Inflammatory macrophage treated with lipopolysaccharide for 1 hour (primary cell): ENCODE measurements at places on chromosomes 6 and 20.
A peak's percentile ranks its signal among the peaks of the same experiment; 100 is the strongest.

GRCh38 chr6:167811442-167812087 lies 15.1 kb upstream of the AFDN start:
- no peak for DNase-seq

- no peak for DNase-seq
Observed at GRCh38 chr6:154931711-154932424, 63.2 kb upstream of the TIAM2 start.

GRCh38 chr6:137156650-137157049 lies 16.8 kb downstream of the IL22RA2 start:
- DNase-seq: no peak

- peak; percentile 70 for DNase-seq
Observed at GRCh38 chr6:118679327-118679901, 28.0 kb upstream of the CEP85L start.

DNA sequence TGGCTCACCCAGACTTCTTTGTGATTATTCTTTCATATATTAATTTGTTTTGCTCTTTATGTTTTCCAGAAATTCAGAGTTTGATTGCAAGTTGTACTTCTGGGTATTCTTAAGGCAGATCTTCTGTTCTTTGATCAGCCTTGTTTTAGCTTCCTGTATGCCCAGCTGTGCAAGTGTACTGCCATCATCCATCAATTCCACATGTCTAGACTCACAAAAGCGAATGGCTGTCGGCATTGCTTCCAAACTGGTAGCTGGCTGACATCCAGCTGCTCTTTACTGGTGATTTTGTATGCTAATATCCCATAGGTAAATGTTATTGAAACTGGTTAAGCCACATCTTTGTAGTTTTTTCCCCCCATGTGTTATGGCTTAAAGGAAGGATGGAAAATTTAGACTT lies 1084.8 kb upstream of the CITED2 start:
- no peak for DNase-seq

DNA sequence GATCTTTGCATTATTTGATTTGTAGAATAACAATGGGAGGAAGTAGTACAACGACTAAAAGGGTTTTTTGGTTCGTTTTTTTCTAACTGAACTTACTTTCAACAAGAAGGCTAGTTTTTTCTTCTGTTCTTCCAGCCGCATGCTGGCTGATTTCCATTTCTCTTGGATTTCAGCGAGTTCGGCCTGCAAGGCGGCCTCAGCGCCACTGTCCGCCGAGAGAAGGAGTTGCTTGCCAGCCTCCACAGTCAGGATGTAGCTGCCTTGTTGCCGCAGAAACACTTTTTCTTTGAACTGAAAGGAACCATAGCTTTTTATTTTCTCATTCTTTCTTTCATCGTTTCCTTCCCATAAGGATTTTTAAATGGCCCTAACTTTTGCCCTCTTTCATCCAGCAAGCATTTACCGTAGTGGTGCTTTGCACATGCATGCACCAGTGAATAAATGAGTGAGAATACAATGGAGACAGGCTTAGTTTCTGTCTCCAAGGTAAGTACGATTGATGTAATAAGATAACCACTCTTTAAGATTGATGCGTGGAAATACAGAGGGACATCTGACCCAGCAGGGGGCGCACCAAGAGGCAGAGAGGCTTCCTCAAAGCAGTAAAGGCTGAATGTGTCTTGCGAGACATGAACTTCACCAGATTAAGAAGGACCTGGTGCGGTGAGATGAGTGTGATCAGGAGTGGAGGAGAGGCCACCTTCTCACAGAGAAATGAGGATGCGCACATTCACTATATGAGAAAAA lies 398.8 kb downstream of the ESR1 start:
- DNase-seq: peak; percentile 2

DNA sequence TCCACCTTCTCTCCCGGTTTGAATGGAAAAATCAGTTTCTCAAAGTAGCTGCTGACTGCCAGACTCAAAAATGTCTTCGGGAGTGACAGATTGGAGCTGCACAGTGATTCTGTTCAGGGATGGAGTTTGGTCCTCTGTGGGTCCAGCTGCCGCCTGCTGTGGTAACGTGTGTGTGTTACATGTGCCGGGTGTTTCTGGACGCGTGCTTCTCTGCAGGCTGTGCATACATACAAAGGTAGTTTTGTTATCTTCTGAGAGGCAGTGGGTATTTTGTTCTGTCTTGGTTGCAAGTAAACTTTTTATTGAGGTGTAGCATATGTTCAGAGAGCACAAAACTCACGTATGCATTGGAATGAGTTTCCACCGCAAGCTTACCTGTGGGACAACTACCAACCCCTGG lies 41.3 kb upstream of the NAA20 start:
- no peak for DNase-seq

DNA sequence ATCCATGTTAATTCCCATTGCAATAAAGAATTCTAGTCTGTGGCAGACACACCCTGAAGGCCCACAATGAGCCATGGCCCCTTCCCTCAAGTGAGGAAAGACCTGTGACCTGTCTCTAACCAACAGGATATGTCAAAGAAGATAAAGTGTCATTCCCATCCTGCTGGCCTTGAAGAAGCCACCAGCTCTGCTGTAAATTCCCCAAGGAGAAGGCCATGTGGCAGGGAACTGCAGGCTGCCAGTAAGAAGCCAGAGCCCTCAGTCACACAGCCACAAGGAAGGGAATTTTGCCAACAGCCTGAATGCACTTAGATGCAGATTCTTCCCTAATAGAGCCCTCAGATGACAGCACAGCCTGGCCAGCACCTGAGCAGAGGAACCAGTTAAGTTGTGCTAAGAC lies 24.8 kb downstream of the VIP start:
- no peak for DNase-seq

- DNase-seq: no peak
Observed at GRCh38 chr6:154408891-154409500, 52.4 kb upstream of the IPCEF1 start.

- no peak for DNase-seq
Observed at GRCh38 chr6:21134356-21134755, 459.2 kb upstream of the SOX4 start.

- no peak for DNase-seq
Observed at GRCh38 chr20:58722877-58723627, 30.5 kb downstream of the NPEPL1 start.

DNA sequence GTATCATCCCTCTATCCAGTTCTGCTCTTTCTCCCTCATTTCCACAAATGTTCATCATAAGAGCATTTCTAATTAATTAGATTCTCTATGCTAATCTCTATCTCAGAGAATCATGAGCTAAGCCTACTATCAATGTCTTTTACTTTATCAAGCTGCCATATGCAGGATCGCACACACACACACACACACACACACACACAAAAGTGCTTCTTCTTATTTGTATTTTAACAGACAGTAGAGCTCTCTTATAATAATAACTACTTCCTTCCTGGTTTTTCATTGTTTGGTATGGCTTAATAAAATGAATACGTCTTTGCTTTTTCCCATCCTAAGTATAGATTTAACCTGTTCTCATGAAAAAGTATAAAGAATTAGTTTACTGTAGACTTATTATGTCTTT lies 170.2 kb downstream of the HAO1 start:
- no peak for DNase-seq

DNA sequence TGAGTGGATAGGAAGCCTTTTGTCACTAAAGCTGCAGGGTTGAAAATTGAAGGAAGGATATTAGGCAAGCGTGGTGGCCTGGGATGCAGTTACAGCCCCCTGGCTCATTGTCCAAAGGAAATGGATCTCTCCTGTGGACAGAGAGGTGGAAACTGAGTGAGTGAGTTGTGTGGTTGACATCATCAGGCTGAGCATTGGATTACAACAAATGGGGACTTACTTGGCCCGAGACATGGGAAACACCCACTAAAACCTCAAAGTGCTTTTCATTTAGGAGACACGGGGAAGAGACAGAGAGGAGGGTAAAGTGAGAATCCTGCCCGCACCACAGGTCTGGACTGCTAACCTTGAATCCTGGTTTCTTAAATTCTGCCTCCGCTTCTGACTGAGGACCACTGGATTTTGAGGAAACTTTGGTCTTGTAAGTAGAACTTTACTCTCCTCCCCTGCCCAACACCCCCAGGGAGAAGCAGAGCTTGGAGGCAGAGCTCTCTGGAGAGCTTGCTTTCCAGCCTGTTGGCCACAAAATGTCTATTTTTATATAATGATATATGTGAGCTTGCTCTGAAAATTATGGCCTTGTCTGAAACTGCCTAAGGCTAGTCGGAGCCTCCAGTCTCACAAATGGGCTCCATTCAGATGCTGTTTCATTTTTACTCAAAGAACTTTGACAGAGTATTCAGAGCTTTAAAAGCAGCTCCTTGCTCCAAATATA lies at the start of gene PKIG:
Gene PKIG, plus strand, starts transcription at position 269 of the 715 bp plus-strand sequence. CDS start 31,978 bp downstream, outside the sequence.
- DNase-seq: peak; percentile 83

GRCh38 chr6:166496460-166496859 lies 90.0 kb downstream of the RAMACL start:
- no peak for DNase-seq

- no peak for DNase-seq
Observed at GRCh38 chr6:31742894-31743293, 3.1 kb downstream of the MSH5 start.
